ENCODE measurements at places on chromosomes 2 and 18.

DNA sequence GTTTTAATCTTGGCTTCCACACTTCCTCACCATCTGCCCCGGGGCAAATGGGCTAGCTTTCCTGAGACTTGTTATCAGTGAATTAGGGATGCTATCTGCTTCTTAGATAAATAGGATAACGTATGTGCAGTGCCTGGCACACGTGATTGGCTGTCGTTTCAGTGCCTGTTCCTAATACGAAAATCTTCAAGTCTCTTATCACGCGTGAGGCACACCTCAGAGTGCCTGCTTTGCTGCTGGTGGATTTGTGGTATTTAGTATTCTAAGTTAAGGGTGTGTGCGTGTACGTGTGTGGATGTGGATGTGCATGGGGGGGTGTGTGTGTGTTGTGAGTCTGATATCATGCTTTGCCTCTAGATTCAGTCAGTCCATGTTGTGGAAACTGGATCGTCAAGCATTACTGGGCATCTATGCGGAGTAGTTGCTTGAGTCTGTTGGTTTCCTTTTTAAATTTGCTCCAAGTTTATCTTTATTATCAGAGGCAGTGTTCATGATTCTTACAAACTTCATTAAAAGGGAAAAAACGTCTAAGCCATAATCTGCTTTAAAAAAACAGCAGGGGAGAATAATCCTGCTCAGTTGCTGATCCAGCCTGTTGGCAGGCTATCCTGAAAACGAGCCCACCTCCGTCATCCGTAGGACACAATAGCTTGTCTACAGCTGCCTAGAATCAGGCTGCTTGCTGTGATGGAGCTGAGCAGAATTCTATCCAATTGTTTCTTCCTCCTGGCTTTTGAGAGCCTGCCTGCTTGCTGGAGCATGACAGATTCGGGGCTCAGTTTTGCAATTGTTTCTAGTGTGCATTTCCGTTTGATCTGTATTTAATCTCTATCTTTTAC is 6.6 kb downstream of the SH3RF3 start:
- no peak for DNase-seq

DNA sequence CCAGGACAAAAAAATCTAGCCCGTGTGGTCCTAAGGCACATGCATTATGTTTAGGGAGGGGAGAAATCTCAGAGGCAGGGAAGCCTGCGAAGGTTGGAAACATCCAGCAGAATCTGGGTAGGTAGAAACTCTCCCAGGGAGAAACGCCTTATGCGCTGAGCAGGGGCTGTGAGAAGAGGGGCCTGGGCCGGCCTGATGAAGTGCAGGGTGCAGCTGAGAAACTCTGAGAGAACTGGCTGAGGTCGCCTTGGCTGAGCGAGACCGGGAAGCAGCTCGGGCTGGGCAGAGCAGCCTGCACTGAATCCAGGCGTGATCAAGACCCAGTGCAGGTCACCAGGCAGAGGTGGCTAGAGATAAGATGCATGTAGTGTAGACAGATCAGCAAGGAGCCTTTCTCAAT is 15.1 kb downstream of the CHMP1B start:
- no peak for DNase-seq

DNA sequence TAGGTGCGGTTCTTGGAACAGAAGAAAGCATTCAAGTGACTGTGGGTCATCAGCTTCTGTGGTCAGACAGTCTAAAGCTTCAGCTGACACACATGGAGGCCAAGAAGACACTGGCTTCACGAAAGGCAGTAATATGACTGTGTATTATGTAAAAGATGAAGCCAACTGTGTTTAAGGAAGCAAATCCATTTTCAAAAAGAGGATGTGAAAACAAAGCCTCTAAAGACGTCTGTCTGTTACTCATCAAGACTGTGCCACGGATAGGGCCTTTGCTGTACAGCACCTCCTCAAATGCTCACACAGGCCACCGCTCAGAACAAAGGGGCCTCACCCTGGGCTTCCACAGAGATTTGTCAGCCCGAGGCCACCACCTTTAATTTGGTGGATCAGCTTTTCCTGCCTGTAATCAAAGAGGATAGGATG is 21.1 kb upstream of the TMEM163 start:
- DNase-seq = no peak

- DNase-seq = no peak
Observed at GRCh38 chr2:149986861-149987260, 399.3 kb upstream of the MMADHC start.

DNA sequence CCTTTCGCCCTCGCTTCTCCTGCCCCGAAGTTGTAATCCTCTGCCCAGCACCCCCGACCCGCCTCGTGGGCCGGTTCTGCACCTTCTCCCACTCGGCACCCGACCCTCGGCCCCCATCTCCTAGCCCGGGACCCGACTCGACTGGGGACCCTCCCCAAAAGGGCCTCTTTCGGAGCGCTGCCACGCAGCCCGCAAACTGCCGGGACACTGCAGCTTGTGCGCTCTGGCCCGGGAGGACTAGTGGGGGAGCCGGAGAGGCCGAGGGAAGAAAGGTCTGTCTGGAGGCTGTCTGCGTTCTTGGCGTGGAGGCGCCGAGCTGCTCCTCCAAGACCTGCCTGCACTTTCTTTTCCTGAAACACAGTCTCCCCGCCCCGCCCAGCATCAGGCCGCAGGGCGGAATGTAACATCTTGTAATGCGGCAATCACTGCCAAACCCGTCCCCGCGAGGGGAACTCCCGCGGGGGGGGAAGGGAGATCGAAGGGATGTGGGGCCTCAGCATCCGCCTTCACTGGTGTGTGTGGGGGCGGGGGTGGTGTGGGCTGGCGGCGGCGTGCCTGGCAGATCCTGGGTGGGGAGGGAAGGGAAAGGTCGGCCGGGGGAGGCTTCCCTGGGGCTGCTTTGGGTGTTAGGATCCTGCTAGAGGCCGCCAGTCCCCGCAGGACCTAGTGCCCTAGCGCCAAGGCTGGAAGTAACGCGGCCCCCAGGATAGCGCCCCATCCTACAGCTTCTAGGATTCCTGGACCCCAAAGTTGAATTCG is 7.4 kb downstream of the DLX2 start:
- no peak for DNase-seq

- no peak for DNase-seq
Observed at GRCh38 chr2:69774984-69775982, 33.3 kb downstream of the ANXA4 start.

DNA sequence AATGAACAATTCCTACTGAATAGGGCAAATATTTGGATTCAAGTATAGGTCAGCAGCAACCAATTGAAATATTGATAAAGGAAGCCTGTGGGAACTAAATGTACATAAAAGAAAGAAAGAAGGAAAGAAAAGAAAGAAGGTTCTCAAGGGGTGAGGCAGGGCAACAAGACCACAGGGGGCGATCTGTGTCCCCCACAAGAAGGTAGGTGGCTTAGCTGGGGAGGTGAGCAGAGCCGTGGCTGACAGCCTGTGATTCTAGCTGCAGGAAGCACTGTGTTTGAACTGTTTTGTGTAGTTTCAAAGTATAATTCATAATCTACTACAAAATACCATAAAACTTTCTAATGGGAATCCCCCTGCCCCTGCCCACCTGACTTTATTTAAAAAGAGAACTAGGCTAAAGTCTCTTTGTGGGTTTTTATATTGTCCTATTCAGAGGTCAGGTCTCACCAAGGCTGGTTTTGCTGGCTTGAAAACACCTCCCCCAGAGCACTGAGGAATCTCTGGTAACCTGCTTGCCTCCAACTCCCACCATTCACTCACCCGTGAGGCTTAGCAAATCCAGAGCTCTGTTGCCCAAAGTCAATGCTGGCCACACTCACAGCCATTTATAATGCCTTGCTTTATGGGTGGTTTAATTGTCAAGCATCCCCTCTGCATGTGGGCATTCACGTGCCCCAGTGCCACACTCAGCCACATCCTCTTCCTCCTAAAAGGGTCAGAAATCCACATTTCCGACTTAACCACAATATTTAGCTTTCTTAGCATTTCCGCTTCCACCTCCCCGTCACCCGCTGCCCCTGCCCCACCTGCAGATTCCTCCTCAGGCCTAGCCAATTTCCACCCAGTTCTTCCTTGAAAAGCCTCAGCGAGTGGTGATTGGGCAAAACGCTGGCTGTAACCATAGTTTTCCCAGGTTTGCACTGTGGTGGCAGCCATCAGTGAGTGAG is 36.4 kb upstream of the LMAN1 start:
- no peak for DNase-seq

GRCh38 chr2:197071790-197072436 is 145.4 kb upstream of the PGAP1 start:
- no peak for DNase-seq

- DNase-seq = no peak
Observed at GRCh38 chr2:43495727-43496126, 100.1 kb downstream of the THADA start.

GRCh38 chr2:67839242-67839641 is 223.6 kb downstream of the C1D start:
- no peak for DNase-seq

DNA sequence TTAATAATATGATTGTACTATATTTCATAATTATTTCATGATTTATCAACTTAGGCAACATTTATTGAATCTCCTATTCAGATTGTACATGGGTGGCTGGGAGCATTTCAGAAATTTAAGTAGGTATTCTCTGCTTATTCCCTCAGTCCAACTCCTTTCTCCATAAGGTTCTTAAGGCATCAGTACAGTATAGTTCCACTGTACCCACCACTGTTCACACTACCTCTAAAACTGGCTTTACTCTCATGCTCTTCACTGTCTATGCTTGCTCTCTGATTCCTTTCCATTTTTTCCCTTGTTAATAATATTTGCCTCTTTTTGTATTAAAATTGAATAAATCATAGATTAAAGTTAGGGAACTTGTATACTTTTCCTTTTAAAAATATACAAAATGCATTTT is 89.8 kb downstream of the EHBP1 start:
- no peak for DNase-seq

DNA sequence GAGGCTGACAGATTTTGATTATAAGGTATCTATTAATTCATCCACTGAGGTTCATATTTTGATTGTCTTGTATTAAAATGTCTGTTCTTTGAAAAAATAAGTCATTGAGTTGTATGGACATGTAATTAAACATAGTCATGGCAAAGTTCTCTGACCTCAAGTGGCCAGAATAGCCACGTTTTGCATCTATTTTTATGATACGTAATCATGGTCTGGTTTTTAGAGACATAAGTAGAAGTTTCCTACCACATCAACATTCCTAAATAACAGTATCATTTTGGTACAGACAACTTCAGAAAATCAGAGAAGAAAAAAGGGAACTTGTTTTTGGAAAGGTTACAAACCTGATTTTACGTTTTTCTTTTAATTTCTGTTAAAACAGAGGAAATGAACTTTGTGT is 47.6 kb downstream of the COL5A2 start:
- DNase-seq = no peak

DNA sequence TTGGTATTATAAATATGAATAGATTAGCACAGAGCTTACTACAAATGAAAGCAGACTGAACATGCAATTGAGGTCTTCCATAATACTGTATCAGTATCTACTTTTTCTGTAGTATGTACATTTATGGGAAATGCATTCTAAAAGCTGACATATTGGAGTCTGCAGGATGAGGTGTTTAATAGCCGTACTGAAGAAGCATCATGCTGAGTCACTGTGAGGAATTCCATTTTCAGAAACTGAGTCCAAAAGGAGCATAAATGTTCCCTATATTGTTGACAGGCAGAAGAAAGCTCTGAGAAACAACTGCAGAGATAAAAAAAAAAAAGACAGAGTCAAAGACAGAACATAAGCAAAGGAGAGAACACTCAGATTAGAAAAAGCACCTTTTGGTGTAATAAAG is 366.7 kb upstream of the SPHKAP start:
- DNase-seq = no peak

- DNase-seq = no peak
Observed at GRCh38 chr2:226135861-226136548, 663.6 kb downstream of the IRS1 start.

GRCh38 chr2:3160751-3161330 is 216.8 kb downstream of the EIPR1 start:
- no peak for DNase-seq

DNA sequence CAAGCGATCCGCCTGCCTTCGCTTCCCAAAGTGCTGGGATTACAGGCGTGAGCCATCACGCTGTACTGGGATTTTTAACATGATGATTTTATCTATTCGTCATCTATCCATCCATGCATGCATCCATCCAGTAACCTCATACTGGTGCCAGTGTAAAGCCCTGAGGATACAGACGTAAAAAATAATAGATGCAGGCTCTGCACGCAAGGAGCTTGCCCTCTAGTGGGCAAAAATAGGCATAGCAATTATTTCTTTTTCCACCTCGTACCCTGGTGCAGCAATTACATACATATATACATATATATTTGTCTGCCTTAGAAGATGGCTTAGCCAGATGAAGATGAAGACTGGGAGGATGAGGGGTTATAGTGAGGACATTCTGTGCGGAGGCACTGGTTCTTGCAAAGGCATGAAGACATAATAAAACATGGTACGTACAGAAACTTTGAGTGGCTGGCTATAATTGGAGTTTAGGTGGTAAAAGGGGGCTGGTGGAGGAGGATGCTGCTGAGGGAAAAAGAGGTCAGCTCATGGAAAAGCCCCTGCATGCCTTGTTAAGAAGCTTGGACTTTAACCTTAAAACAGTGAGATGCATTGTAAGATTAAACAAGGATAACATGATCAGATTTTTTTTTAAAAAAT is 19.6 kb upstream of the RPIA start:
- no peak for DNase-seq

DNA sequence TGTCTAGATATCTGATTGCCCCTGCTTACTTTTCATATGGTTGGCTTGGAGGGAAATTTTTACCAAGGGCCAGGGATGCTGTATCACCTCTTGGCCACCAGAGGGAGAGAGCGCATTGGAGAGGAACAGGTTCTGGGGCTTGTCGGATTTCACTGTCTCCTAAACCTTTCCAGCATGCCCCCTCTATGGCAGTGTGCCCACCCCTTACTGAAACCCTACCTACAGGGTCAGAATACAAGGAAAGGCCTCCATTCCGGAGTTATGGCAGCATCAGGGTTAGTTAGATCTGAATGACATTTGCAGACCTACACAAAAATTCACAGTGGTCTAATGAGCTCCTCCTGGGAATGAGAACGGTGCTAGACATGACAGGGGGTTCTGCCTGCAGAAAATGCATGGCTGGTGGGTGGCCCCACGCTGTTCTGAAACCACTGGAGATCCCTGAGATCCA is 5.8 kb downstream of the SLC14A2 start:
- DNase-seq = peak; percentile 9

DNA sequence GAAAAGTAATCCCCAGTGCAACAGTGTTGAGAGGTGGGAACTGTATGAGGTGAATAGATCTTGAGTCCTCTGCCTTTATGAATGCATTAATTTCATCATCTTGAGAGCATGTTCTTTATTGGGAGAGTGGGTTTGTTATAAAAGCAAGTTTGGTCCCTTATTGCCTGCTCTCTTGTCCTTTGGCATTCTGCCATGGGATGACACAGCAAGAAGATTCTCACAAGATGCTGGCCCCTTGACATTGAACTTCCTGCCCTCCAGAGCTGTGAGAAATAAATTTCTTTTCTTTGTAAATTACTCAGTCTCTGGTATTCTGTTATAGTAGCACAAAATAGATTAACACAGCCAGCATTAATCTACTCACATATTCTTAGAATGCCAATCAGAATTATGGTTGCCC is 108.6 kb downstream of the EHBP1 start:
- no peak for DNase-seq

GRCh38 chr2:64157792-64158191 is 13.6 kb upstream of the PELI1 start:
- no peak for DNase-seq

GRCh38 chr2:134240061-134240460 is 13.8 kb upstream of the MGAT5 start:
- DNase-seq = no peak
